ENCODE measurements at places on chromosomes 16 and 17. TPM values are rescaled to one million over a fixed set of nuclear protein-coding genes. Genes with fewer than 3 reads are reported as not detected.

Gene MARCHF10
- not detected for total RNA-seq

Gene DNAJA2
- total RNA-seq: 45.4 TPM

Gene CCDC92B
- not detected for total RNA-seq

Gene SYCE1L
- total RNA-seq: 1.8 TPM

DNA sequence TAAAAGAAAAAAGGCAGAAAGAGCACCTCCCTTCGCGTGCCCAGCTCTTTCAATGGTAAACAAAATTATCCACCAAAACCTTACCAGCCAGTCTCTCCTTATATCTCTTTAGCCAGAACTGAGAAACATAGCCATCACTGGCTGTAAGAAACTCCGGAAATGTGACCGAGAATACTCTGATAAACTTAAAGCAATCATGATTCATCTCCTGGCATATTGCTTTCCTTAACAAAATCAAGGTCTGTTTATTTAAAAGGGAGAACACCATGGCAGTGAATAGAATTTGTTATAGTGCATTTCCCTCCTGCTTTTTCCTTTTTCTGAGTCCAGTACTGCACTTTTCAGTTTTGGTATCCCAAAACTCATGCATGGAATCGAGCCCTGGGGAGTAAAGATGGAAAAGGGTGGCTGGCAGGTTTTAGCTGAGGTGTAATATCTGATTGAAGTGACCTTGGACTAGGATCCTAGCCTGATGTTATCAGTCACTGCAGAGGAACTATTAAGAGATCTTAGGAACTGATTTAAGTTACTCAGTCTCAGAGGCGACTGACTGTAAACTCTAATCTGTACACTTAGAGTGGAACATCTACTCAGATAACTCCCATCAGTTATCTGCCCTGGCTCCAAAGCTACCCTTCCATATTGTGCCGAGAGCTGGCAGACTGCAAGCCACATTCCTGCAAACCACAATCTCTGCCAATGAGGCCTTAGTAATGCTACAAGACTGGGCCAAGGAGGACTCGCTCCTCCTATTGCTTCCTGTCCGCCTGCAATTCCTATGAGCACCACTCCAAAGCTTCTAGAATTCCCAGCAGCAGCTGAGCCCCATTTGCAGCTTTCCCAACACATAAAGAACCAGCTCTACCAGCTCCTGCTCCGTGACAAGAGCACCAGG, 7.4 kb upstream of the COX10 start:
- peak; percentile 66 for DNase-seq
- no peaks in the 10 kb centered on the region for H3K36me3 ChIP-seq
- H3K27ac ChIP-seq: peak overlapping the region; percentile 38
- no peaks in the 10 kb centered on the region for H3K27me3 ChIP-seq
- no peak overlapping the region for H3K4me3 ChIP-seq

Data from aorta (tissue), 5 donors.